Prostate gland (tissue), 2 donors: ENCODE measurements at places on chromosomes 5 and 9. TPM values are rescaled to one million over a fixed set of nuclear protein-coding genes. Genes with fewer than 3 reads are reported as not detected.
A peak's percentile ranks its signal among the peaks of the same experiment; 100 is the strongest.

DNA sequence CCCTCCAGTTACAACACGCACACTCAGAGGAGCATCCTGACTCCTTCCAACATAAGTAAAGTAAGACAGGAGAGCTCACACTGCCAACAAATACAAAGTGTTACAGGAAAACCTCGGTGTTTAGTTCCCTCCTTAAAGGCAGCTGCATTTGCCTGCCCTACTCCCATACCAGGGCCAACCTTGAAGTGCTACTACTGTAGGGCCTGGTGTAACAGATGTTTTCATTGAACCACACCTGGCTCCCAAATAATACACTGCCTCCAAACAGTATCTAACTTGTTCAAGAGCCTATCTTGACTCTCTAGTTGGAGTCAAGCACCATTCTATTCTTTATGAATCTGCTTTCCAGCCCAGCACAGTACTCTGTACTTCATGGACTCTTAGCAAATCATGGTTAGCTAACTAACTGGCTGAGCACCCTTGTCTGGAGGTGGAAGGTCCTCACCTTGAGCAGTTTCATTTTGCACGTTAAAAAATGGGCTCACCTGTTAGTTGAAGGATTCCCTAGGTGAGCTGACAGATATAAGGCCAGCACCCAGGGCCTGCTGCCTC lies 34.6 kb downstream of the TTC39B start:
- H3K27ac ChIP-seq = no peak overlapping the region
- no peaks in the 10 kb centered on the region for H3K27me3 ChIP-seq
- DNase-seq = no peak
- H3K4me1 ChIP-seq = no peaks in the 10 kb centered on the region
- H3K4me3 ChIP-seq = no peak overlapping the region

DNA sequence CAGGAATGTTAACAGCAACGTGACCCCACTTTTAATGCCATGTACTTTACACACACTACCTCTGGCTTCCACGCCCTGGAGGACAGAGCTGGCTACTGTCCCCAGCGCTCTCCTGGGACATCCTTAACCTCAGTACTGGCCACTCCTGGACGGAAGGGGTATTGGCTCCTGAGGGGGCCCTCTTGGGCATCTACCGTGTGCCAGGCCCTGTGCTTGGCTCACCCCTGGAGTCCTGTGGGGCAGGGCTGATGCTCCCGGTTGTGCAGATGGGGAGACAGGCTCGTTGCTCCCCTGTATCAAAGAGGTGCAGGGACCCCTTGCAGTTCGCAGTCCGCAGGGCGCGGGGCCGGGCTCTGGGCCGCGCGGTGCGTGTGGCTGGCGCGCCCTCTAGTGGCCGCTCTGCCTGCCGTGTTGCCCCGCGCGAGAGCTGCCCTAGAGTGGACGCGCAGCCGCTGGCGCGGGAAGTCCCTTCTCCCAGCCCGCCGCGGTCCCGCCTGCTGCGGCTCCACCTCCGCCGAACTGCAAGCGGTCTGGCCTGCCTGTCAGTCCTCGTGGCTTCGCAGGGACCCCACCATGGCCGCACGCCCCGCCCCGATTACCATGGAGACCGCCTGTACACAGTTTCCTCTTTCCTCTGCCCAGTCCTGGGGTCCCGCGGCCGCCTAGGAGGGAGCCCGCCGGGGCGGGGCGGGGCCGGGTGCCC lies at the start of gene WDR38:
TSS of gene WDR38 (plus strand) at position 632 of the 703 bp plus-strand sequence. CDS start 72 bp downstream, outside the sequence.
- H3K4me1 ChIP-seq = peaks cover 4% of the 10 kb centered on the region
- peaks cover 8% of the 10 kb centered on the region for H3K36me3 ChIP-seq
- no peaks in the 10 kb centered on the region for H3K27me3 ChIP-seq
- peak within 1 kb of the TSS; percentile 30 for H3K4me3 ChIP-seq

DNA sequence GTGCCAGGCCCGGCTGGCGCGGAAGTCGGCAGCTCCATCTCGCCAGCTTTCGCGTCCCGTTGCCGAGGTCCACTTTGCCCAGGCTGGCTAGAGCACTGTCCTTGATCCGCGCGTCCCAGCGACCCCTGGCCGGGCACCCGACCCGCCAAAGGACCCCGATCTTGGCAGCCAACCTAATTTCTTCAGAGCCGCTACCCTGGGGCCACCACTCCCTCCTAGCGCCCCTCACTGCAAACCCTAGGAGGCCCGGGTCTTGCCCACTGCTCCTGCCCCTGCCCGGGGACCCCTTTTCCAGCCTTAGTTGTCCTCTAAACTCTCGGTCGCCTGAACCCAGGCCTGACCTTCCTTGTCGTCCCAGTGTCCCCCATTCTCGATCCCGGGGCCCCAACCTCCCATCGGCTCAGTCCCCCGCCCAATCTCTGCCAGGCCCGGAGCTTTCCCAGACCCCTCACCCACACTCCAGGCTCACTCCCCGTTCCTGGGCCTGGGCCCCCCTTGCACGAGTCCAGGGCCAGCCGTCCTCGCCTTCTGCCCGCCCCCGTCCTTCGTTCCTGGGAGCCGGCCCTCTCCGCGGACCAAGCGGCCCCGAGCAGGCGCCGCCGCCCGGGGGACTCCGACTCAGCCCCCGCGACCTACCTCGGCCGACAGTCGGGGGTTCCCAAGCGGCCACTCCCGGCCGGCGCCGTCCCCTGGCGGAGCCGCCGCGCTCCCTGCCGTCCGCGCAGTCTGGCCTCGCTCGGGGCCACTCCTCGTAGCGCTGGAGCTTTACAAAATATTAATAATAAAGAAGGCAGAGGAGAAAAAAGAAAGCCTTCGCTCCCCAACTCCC lies 701 bp upstream of the LMX1B start:
- peaks cover 40% of the 10 kb centered on the region for H3K27me3 ChIP-seq
- no peak for DNase-seq
- H3K27ac ChIP-seq = no peak overlapping the region
- no peaks in the 10 kb centered on the region for H3K36me3 ChIP-seq
- H3K4me1 ChIP-seq = peaks cover 3% of the 10 kb centered on the region

DNA sequence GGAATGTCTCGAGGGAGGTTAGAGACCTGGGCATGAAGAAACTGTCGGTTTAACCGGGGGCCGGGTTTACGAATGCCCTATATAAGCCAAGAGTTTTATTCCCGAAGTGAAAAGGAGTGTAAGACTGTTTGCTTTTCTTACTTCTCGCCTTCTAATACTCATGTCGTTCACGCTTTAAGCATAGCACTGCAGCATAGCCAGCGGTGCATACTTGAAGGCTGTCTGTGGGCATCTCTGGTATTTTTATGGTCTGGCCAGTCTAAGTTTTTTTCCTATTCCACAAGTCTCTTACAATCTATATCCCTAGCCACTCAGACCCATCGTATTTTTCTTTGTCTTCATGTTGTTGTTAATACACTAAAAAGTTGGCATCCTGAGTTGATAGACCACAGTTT lies 1.2 kb downstream of the UHRF2 start:
- H3K27ac ChIP-seq = peak overlapping the region; percentile 84
- no peaks in the 10 kb centered on the region for H3K4me1 ChIP-seq
- DNase-seq = no peak
- H3K4me3 ChIP-seq = peak overlapping the region; percentile 94
- H3K36me3 ChIP-seq = no peaks in the 10 kb centered on the region

GRCh38 chr5:54595721-54596120 lies 78.2 kb downstream of the SNX18 start:
- no peaks in the 10 kb centered on the region for H3K36me3 ChIP-seq
- no peak overlapping the region for H3K27ac ChIP-seq
- H3K4me1 ChIP-seq = no peaks in the 10 kb centered on the region
- no peaks in the 10 kb centered on the region for H3K27me3 ChIP-seq

DNA sequence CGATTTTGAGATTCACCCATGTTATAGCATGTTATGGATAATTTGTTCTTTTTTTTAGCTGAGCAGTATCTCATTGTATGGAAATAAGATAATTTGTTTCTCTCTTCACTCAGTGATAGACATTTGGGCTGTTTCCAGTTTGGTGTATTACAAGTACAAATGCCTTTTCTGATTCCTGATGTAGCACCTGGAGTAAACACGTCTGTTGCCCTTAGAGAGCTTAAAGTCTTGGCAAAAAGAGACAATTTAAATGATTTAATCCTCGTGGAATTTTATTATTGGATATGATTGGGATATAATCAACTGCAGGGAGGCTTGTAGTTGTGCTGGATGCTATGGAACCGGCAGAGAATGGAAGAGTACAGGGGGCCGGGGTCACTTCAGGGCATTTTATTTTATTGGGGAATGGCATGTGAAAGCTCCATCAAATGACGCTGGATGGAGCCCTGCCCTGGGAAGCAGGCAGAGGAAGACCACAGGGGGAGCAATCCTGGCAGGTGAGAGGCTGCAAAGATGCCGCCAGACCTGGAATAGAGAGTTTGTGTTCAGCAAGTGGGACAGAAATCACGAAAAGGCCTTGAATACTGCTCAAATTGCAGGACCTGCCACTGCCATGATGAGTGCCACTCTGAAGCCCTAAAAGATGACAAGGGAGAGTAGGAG lies 31.0 kb upstream of the TGFBI start:
- H3K4me1 ChIP-seq = no peaks in the 10 kb centered on the region
- no peak overlapping the region for H3K4me3 ChIP-seq
- no peak overlapping the region for H3K27ac ChIP-seq
- DNase-seq = no peak

DNA sequence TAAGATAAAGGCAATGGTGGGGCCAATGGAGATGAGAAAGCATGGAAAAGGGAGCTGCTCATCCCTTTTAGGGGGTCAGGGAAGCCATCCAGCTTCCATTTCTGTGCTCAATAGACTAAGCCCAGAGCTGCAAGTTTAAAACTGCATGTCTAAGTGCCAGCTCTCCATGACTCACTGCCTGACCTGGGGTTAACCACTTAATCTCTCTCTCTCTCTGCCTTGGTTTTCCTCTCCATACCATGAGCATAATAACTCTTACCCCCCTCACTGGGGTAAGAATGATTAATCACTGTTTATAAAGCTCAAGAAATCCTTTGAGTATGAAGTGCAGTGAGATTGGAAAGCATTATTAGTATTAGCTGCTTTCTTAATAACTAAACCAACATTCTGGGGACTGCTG lies 1382.4 kb upstream of the WWC1 start:
- no peak overlapping the region for H3K4me3 ChIP-seq
- DNase-seq = no peak
- no peaks in the 10 kb centered on the region for H3K27me3 ChIP-seq
- H3K4me1 ChIP-seq = no peaks in the 10 kb centered on the region

DNA sequence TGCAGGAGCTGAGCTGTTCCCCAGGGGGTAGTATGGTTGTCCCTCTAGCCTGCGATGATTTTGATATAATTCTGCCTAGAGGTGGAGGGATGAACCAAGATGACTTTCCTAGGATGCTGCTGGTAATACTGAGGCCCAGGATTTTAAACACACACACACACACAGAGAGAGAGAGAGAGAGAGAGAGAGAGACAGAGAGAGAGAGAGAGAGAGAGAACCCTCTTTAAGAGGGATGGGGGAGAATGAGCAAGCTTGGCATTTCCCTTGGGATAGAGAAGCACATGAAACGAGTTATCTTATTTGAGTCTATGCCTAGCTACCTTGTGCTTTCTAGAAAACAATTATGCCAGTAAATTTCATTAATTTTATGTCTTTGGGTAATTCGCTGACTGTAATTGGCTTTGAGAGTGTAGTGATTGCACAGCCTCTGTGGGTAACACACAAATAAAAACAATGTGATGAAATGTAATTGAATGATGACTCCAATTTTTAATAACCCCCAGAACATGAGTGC lies 338.4 kb downstream of the ARHGEF28 start:
- H3K36me3 ChIP-seq = no peaks in the 10 kb centered on the region
- no peaks in the 10 kb centered on the region for H3K4me1 ChIP-seq
- DNase-seq = no peak

IFT74 gene
- total RNA-seq = 15.1 TPM

- H3K27ac ChIP-seq = no peak overlapping the region
- H3K27me3 ChIP-seq = no peaks in the 10 kb centered on the region
- peaks cover 4% of the 10 kb centered on the region for H3K4me1 ChIP-seq
- no peak overlapping the region for H3K4me3 ChIP-seq
- no peaks in the 10 kb centered on the region for H3K36me3 ChIP-seq
Observed at GRCh38 chr9:104866191-104866590, 61.8 kb downstream of the ABCA1 start.

DNA sequence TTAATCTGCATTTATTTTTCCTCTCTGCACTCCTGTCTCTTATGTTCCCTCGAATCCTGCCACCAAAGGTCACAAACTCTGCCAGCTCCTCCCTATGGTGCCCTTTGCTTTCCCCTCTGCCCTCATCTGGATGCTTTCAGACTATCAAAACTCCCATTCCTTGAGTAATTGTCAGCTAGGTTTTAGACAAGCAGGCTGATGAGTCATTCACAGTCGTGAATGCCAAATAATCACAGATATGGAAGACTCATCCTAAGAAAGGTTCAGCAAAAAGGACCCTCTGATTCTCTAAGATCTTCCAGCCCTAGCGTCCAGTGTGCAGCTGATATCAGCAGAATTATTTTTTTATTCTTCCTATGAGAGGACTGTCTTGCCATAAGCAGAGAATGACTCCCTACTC lies 104.5 kb upstream of the NUDT12 start:
- DNase-seq = no peak
- H3K4me1 ChIP-seq = no peaks in the 10 kb centered on the region
- no peaks in the 10 kb centered on the region for H3K36me3 ChIP-seq
- H3K27me3 ChIP-seq = no peaks in the 10 kb centered on the region
- H3K27ac ChIP-seq = no peak overlapping the region

- no peak overlapping the region for H3K4me3 ChIP-seq
- H3K36me3 ChIP-seq = no peaks in the 10 kb centered on the region
- no peaks in the 10 kb centered on the region for H3K4me1 ChIP-seq
- no peaks in the 10 kb centered on the region for H3K27me3 ChIP-seq
Observed at GRCh38 chr9:128167209-128167608, 7.1 kb downstream of the BBLN start.

DNA sequence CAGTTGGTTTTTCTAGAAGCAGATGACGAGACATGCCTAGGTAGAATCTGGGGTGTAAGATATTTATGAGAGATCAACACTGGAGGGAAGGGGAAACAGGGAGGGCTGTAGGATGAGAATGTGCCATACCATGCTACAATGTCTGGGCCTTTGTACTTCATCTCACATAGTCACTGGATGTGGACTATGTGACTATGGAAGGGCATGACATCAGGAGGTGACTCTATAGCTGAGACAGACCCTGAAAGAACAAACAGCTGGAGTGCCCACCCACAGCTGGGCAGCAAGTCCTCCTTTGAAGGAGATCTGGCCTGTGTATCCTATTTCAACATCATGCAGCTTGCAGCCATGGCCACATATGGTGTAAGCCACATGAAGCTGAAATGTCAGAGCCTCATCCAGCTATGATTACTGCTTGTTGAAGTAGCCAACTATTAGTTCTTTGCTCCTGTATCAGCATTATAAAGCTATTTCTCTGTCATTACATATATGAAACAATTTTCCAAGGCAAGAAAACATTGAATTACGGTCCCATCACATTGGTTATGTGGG lies 46.2 kb upstream of the KIF2A start:
- no peak overlapping the region for H3K27ac ChIP-seq
- no peaks in the 10 kb centered on the region for H3K36me3 ChIP-seq
- no peaks in the 10 kb centered on the region for H3K27me3 ChIP-seq
- no peak overlapping the region for H3K4me3 ChIP-seq
- no peak for DNase-seq
